Natural killer cell (primary cell): ENCODE measurements at places on chromosomes 2 and 18. TPM values are rescaled to one million over a fixed set of nuclear protein-coding genes. Genes with fewer than 3 reads are reported as not detected.
A peak's percentile ranks its signal among the peaks of the same experiment; 100 is the strongest.

GRCh38 chr2:214800180-214800579, 9.3 kb downstream of the BARD1 start:
- no peak for DNase-seq

The TFCP2L1 gene
- total RNA-seq: 0.72 TPM

DNA sequence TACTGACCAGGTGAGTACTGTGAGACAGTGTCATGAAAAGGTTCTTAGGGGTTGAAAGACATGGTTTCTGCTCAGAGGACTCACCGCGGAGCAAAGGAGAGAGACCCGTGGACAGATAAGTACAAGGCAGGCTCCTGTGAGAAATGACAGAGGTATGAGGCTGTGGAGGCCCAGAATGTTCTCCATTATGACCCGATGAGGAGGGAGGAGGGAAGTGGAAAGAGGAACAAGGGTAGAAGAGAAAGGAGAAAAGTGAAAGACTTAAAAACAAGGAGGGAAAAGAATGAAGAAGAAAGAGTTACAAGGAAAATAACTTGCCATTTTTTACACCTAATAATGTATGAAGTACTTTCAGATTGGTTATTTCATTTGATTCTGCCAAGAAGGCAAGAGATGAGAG, 29.8 kb downstream of the MAPRE3 start:
- DNase-seq: no peak

GRCh38 chr2:187826023-187826422, 271.8 kb upstream of the TFPI start:
- no peak for DNase-seq

DNA sequence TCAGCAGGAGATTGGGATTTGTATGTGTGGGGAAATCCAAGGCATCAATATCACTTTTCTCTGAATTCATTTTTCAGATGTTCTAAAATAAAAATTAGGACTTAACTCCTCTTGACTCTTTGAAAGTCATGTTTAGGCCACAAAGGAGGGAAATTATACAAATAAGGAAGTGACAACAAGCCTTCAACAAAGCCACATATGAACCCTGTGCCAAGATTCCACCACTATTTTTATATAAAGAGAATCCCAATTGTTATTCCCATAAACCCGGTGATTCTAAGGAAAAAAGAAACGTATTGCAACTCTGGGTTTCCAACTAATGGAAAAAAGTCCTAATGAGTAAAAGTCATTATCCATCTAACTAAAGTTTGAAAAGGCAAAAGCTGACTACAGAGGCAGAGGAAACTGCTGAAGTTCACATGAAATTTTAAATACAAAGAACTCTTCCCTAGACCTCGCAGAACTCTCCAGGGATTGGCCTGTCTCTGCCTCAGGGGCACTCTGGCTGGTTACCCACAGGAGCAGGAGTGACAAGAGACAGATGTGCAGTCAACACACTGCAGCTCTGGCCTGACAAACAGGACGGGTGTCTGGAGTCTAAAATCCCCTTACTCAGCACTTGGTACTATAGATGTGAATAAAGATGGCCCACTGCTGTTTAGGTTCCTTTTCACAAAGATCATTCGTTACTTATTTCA, 11.5 kb downstream of the NPC1 start:
- peak; percentile 22 for DNase-seq

DNA sequence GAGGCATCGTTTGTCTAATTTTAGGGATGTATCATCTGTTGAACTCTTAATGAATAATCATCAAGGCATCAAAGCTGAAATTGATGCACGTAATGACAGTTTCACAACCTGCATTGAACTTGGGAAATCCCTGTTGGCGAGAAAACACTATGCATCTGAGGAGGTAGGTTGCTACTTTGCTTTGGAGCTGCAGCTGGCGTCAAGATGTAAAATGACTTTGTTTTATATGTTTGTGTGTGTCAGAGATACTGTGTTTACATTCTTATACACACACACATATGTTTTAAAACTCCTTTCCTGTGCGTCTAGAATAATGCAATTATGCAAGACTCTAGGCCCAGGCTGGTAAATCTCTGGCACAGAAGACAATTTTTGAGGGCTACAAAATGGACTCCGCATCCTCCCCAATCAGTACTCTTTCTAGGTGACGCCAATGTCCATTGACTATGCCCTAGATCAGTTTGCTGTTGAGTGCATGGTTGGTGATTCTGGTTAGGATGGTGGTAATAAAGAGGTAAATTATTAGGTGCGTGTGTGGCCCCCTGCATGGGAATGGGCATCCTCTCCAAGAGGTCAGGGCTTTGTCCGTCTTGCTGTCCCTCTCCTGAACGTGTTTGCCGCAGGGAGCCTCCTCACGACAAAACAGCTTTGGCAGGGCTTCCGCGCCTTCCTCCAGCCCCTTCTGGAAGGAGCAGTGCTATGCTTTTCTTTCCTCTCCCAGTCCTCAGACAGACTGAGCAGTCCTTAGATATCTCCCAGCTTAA, 68.2 kb upstream of the EML6 start:
- DNase-seq: no peak

GRCh38 chr2:102664471-102664909, 45.1 kb downstream of the SLC9A2 start:
- peak; percentile 17 for DNase-seq

GRCh38 chr2:108182489-108182888, 57.3 kb upstream of the SULT1C3 start:
- DNase-seq: no peak

- DNase-seq: no peak
Measured at GRCh38 chr2:102063941-102064678, 72.3 kb downstream of the IL1R2 start.

DNA sequence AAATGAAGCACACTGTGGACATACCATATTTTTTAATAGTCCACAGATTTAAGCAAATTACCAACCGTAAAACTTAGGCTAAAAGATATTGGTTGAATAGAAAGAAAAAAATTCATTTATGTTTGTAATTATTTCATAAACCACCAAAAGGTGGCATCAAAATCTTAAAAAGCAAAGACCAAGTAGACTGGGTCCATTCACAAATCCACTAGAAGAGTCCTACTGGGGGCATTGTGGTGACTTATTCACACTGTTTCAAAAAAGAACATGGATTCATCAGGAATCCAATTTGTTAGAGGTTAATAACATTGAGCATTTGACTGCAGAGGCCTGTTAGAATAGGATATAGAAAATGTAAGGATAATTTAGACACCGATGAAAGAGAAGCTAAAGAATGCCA, 194.9 kb upstream of the KYNU start:
- no peak for DNase-seq

GRCh38 chr2:7884338-7884737, 797.5 kb upstream of the ID2 start:
- no peak for DNase-seq

DNA sequence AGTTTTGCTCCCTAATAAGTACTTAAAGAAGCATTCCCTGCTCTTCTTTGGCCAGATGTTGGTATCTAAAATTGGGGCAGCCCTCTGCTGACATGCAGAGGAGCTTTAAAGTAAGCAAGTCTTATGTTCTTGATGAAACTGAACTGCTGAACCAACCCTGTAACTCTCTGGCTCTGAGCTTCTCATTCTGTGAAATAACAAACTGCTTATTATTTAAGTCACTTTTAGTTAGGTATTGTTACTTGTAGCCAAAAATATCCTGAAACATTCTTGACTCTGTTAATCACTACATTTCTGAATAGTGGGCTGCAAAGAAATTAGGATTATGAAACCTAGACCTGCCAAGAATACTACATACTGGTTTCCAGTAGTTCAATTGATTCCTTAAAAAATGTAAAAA, 15.5 kb downstream of the PPP3R1 start:
- no peak for DNase-seq

The RFX8 gene
- total RNA-seq: not detected
